ENCODE measurements at places on chromosomes 16 and 17. TPM values are rescaled to one million over a fixed set of nuclear protein-coding genes. Genes with fewer than 3 reads are reported as not detected.
A peak's percentile ranks its signal among the peaks of the same experiment; 100 is the strongest.

The SMIM5 gene
- polyA plus RNA-seq = 6.3 TPM

The IRF8 gene
- polyA plus RNA-seq = 1.7 TPM

GRCh38 chr17:14590459-14591250, 289.8 kb downstream of the HS3ST3B1 start:
- no peak for DNase-seq

DNA sequence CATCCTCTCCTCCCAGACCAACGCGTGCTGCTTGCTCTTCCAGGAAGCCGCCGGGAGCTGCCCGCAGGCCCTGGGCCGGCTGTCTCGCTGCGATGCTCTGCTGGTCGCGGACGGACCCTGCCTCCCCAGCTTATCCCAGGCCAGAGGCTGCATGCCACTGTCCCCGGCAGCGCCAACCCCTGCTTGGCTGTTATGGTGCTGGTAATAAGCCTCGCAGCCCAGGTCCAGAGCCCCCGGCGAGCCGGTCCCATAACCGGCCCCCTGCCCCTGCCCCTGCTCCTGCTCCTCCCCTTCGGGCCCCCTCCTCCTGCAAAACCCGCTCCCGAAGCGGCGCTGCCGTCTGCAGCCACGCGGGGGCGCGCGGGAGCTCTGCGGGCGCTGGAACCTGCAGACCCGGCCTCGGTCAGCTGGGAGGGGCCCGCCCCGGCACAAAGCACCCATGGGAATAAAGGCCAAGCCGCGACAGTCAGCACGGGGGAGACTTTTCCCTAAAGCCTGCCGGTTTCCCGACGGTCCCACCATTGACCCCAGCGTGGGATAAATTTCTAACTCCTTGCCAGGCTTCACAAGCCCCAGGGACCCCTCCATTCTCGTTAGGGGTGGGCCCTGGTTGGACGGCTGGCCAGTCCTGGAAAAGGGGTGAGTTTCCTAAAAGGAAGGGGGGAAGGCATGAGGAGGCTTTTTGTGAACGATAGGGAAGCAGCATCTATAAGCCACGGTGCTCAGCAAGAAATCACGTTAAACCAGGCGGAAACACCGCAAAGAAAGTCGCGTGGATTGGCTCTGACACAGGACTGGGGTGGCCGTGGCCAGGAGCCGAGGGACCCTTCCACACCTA, 11.2 kb downstream of the ENPP7 start:
- peak; percentile 52 for DNase-seq

- no peak for DNase-seq
These were observed 7.9 kb downstream of the HERPUD1 start for GRCh38 chr16:56939801-56940200.

DNA sequence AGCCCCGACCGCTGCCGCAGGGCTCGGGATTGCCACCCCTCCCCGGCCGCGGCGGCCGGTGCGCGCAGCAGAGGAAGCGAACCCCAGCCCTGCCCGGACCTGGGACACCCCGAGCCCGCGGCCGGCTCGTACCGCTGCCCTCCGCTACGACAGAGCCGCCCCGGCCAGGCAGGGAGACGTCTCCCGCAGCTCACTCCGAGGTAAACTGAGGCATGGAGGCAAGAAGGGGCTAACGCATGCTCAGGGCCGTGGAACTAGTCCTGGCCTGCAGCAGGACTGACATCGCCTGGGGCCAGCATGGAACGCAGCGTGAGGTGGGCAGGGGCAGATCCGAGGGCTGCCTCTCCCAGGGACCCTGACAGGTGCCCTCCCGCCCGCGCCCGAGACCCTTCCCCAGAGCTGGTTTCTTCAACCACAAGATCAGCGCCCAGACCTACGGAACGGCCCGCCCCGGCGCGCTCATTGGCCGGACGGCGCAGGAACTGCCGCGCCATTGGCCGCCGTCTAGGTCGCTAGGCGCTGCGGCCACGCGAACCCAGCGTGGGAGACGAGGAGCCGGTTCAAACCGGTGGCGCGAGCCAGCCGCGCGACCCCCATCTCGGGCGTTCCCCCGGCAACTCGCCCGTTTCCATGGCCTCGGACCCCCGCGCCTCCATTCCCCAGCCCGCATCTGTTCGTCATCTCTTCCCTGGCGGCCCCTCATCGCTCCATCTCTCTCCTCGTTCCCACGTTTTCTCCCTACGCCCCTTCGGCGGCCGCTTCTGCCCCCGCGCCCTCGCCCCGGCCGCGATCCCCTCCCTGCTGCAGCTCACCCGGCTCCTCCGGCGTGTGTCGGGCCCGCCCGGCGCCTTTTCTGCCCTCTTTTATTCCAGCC, at the start of gene SLC43A2:
Gene SLC43A2, minus strand, starts transcription at position 853 of the 874 bp plus-strand sequence. CDS start 960 bp downstream, outside the sequence.
- DNase-seq = peak; percentile 93

GRCh38 chr17:50647187-50647586, 12.5 kb downstream of the ABCC3 start:
- DNase-seq = no peak

DNA sequence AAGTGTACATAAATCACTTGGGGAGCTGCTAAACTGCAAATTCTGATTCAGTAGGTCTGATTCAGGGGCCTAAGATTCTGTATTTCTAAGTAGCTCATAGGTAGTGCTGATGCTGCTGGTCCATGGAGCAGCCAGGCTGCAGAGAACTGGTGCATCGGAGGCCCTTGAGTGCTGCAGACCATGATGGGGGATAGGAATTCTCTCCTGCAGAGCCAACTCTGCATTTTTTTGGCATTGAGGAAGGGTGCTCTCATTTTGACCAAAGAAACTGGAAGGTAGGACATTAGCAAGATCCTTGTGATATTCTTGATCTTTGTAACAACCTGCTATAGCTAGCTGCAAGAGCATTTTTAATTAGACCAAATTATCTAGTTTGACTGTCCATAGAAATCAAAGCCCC, 4.7 kb downstream of the HOXB2 start:
- no peak for DNase-seq

DNA sequence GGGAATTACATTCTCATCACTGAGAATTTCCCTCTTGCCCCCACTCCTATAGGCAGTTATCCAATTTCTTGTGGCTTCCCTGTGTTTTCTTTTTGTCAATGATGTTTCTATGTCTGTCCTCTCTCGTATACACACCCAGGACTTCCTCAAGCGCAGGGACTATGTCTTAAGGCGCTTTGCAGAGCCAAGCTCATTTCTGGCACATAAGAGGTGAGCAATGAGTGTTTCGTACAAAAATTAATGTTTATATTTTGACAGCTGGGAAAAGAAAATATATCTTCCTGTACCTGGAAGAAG, 947 bp downstream of the DDX42 start:
- no peak for DNase-seq
